ENCODE measurements at places on chromosomes 2 and 18.

GRCh38 chr18:22169889-22170420 is 566 bp downstream of the GATA6 start:
- DNase-seq = peak; percentile 72

DNA sequence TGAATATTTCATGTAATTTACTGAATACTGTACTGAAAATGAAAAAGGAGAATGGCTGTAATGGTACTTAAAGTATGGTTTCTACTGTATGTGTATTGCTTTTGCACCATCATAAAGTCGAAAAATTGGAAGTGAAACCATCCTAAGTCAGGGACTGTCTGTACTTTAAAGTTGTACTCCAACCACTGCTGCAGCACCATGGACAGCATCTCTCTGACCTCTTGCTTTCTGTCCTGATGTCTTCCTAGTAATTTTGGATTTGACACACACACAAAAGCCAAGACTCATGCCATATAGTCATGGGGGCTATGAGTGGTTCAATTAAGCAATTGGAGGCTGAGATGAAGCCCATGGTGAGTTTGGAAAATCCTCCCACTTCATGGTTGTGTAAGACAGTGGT is 256.3 kb upstream of the PKDCC start:
- no peak for DNase-seq

- no peak for DNase-seq
Measured at GRCh38 chr2:54815148-54815539, 91.7 kb downstream of the EML6 start.

DNA sequence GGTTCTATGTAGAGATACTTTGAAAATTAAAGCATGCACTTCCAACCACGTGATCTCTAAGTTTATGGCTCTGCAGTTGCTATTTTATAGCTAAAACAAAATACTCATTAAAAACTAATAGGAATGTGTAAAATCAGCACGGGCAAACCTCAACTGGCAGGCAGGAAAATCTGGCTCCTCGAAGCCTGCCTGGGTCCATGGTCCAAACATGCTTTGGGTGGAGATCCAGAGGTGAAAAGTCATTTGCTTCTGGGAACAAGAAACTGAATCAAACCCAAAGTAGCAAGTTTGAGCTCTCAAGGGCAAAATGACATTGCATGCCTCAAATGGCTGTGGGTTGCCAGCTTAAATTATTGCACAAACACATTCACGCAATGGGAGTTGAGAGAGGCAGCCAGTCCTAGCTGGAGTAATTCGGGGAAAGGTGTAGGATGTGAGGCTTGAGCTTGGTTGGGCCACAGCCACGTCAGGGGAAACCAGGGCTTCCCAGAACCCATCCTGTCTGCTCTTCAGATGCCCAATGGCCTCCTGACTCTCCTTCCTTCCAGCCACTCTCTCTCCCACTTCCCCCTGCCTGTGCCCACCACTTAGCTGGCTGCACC is 75.2 kb upstream of the LCLAT1 start:
- DNase-seq = no peak

GRCh38 chr2:83565181-83565580 is 893.9 kb downstream of the SUCLG1 start:
- DNase-seq = no peak

GRCh38 chr2:84701880-84702279 is 179.0 kb downstream of the TRABD2A start:
- DNase-seq = no peak
